ENCODE measurements at places on chromosomes 3 and 15.

DNA sequence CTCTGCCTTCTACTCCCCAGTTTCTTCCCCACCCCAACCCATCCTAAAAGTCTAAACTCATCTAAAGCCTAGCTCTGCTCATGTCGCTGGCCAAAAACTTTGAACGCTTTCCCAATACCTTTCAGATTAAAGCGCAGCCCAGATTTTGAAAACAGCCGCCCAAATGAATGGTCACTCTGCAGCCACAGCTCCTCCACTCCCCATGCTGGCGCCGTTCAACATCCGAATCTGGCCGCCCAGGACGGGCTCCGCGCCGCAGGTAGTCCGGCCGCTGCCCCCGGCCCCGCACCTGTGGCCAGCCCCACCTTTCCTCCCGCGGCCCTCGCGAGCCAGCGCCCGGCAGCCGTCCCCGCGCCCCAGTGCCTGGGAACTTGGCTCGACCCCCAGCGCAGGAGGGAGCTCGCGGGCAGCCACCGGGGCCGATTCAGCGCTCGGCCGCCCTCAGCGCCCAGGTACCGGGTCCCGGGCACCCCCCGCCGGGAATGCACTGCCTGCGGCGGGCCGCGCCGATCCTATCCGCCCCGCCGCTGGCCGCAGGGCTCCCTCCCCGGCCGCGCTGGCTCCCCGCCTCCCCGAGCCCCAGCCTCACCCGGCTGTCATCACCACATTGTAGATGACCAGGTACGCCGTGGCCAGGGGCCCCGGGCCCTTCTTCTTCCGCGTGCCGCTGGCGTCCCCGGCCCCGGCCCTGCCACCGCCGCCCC, 417 bp downstream of the HACD2 start:
- peak; percentile 37 for DNase-seq
- peaks cover 17% of the 10 kb centered on the region for H3K36me3 ChIP-seq
- no peaks in the 10 kb centered on the region for H3K27me3 ChIP-seq
- H3K4me1 ChIP-seq = peaks cover 20% of the 10 kb centered on the region

- no peak overlapping the region for H3K4me3 ChIP-seq
- no peaks in the 10 kb centered on the region for H3K36me3 ChIP-seq
- H3K27ac ChIP-seq = no peak overlapping the region
- peaks cover 18% of the 10 kb centered on the region for H3K27me3 ChIP-seq
- DNase-seq = no peak
Observed at GRCh38 chr3:139970526-139970925, 35.5 kb downstream of the CLSTN2 start.

- H3K27ac ChIP-seq = peak overlapping the region; percentile 34
- H3K4me1 ChIP-seq = peaks cover 14% of the 10 kb centered on the region
- H3K4me3 ChIP-seq = no peak overlapping the region
- no peaks in the 10 kb centered on the region for H3K36me3 ChIP-seq
Observed at GRCh38 chr3:149339931-149340309, 6.5 kb upstream of the TM4SF18 start.

- no peaks in the 10 kb centered on the region for H3K4me1 ChIP-seq
- no peaks in the 10 kb centered on the region for H3K36me3 ChIP-seq
- no peak overlapping the region for H3K4me3 ChIP-seq
- DNase-seq = no peak
Observed at GRCh38 chr3:135155228-135155627, 360.2 kb downstream of the EPHB1 start.

GRCh38 chr3:107578523-107578922, 55.8 kb downstream of the BBX start:
- no peak overlapping the region for H3K27ac ChIP-seq
- no peak for DNase-seq
- peaks cover 6% of the 10 kb centered on the region for H3K36me3 ChIP-seq
- H3K4me1 ChIP-seq = peaks cover 8% of the 10 kb centered on the region
- no peak overlapping the region for H3K4me3 ChIP-seq
- H3K27me3 ChIP-seq = no peaks in the 10 kb centered on the region

DNA sequence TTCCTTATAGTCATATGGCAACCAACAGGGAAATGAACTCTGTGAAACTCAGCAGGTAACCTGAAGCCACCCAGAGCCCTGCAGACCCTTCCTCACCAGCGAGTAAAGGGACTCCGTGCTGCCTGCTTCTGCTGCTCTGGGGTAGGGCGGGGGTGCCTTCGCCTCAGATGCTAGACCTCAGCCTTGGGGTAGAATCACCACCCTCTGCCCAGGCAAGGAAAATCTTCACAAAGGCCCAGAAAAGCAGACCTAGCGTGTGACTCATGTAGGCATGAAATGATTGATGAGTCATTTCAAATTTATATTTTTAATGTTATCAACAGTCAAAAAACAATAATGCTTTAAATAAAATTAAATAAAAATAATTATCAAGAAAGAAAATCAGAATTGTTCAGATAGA, 6.6 kb downstream of the STIMATE start:
- no peaks in the 10 kb centered on the region for H3K27me3 ChIP-seq
- DNase-seq = no peak
- H3K4me3 ChIP-seq = no peak overlapping the region
- H3K4me1 ChIP-seq = peaks cover 16% of the 10 kb centered on the region
- no peak overlapping the region for H3K27ac ChIP-seq
- H3K36me3 ChIP-seq = peaks cover 3% of the 10 kb centered on the region

- DNase-seq = no peak
- H3K4me1 ChIP-seq = peaks cover 21% of the 10 kb centered on the region
- peaks cover 14% of the 10 kb centered on the region for H3K27me3 ChIP-seq
Observed at GRCh38 chr3:157752956-157753786, 250.0 kb upstream of the VEPH1 start.

- no peak overlapping the region for H3K27ac ChIP-seq
- DNase-seq = no peak
- no peaks in the 10 kb centered on the region for H3K36me3 ChIP-seq
- H3K4me1 ChIP-seq = peaks cover 8% of the 10 kb centered on the region
- no peak overlapping the region for H3K4me3 ChIP-seq
Observed at GRCh38 chr3:150826466-150827282, 63.7 kb upstream of the SIAH2 start.

DNA sequence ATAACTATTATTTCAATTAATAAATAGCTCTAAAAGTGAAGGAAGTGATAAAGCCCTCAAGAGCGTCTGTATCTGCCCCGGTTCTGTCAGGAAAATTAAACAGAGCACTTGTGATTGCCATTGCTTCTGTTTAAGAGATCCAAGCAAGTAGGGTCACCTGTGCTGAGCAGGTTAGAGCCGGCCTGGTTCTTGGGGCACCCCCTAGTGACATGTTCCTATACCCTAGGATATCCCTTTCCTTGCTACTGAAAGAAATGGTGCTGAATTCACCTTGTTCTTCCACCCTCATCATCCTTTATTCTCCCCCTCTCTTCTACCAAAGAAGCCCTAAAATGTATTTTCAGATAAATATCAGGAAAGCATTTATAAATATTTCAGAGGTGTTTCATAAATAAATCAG, 323.5 kb downstream of the RORA start:
- no peak overlapping the region for H3K4me3 ChIP-seq
- peaks cover 11% of the 10 kb centered on the region for H3K4me1 ChIP-seq
- H3K36me3 ChIP-seq = no peaks in the 10 kb centered on the region
- H3K27ac ChIP-seq = no peak overlapping the region
- H3K27me3 ChIP-seq = peaks cover 10% of the 10 kb centered on the region

- DNase-seq = no peak
- no peaks in the 10 kb centered on the region for H3K4me1 ChIP-seq
- no peaks in the 10 kb centered on the region for H3K36me3 ChIP-seq
- no peak overlapping the region for H3K27ac ChIP-seq
- no peak overlapping the region for H3K4me3 ChIP-seq
Observed at GRCh38 chr15:79101866-79102581, 11.4 kb upstream of the RASGRF1 start.

- no peak overlapping the region for H3K27ac ChIP-seq
- no peaks in the 10 kb centered on the region for H3K27me3 ChIP-seq
- H3K4me3 ChIP-seq = no peak overlapping the region
- peaks cover 1% of the 10 kb centered on the region for H3K36me3 ChIP-seq
Observed at GRCh38 chr3:197501496-197501878, 54.3 kb downstream of the BDH1 start.

DNA sequence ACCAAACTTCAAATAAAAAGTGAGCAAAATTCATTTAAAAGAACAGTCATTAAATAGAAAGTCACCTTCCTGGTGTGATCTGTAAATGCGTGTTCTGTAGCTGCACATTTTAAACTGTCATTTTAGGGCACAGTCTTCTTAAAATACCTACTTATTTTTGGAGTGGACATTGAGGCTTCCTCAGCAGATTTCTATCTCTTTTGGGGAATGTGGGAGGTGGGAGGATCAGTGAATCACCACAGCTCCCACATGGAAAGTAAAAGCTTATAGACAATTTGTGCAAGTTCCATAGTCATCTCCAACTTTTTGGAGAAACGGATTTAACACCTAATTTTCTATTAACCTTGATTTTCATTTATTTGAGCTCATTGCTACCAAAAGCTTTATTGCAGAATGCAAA, 21.0 kb upstream of the MOBP start:
- peaks cover 2% of the 10 kb centered on the region for H3K27me3 ChIP-seq
- no peak for DNase-seq
- peaks cover 2% of the 10 kb centered on the region for H3K4me1 ChIP-seq
- H3K36me3 ChIP-seq = no peaks in the 10 kb centered on the region

DNA sequence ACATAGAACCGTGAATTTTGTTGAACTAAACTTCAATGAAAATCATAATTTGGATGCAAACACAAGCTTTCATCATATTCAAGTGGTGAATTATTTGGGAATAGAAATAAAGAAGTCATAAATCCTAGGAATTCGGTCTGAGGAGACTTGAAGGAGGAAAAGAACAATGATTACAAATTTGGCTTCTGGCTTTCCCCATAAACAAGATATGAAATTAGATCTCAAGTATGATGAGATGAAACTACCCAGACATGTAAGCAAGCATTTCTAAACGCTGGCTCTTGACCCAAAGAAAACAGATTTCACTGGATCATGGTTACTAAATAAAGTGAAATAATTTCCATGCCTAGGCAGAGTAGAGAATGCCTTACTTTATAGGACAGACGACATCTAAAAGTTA, 146.9 kb upstream of the LRTM1 start:
- H3K27me3 ChIP-seq = peaks cover 5% of the 10 kb centered on the region
- no peak overlapping the region for H3K27ac ChIP-seq
- no peak overlapping the region for H3K4me3 ChIP-seq
- peaks cover 5% of the 10 kb centered on the region for H3K36me3 ChIP-seq
- peaks cover 10% of the 10 kb centered on the region for H3K4me1 ChIP-seq

DNA sequence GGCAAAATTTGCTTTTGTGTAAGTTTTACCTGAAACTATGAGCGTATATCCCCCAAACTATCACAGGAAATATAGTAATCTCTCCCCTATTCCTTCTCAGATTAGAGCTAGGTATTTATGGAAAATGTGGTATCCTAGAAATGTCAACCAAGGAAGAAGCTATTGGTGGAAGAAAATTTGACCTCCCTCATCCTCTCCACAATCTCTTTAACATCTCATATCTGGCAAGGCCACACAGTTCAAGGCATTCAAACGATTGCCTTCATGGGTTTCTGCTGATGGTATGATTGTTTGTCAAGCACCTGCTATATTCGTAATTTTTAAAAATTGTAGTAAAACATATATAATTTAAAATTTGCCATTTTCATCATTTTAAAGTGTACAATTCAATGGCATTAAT, 27.5 kb upstream of the DRD3 start:
- H3K27ac ChIP-seq = no peak overlapping the region
- peaks cover 28% of the 10 kb centered on the region for H3K27me3 ChIP-seq
- DNase-seq = no peak
- no peaks in the 10 kb centered on the region for H3K4me1 ChIP-seq
- H3K4me3 ChIP-seq = no peak overlapping the region
- no peaks in the 10 kb centered on the region for H3K36me3 ChIP-seq

DNA sequence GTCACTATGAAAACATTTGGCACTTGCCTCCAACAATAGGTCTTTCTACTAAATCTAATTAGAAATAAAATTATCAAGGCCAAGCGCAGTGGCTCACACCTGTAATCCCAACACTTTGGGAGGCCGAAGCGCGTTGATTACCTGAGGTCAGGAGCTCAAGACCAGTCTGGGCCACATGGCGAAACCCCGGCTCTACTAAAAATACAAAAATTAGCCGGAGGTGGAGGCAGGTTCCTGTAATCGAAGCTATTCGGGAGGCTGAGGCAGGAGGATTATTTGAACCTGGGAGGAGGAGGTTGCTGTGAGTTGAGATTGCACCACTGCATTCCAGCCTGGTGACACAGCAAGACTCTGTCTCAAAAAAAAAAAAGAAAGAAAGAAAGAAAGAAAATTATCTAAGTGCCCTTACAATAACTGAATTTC, 1.6 kb upstream of the PLD1 start:
- peaks cover 2% of the 10 kb centered on the region for H3K36me3 ChIP-seq
- no peak for DNase-seq
- H3K4me3 ChIP-seq = no peak overlapping the region
- H3K27ac ChIP-seq = peak overlapping the region; percentile 92
